ENCODE measurements at places on chromosomes 11 and 22.

- DNase-seq = no peak
These were observed 713 bp upstream of the ARL14EP start for GRCh38 chr11:30322191-30322590.

- DNase-seq = no peak
These were observed 41.9 kb downstream of the RTN4R start for GRCh38 chr22:20226077-20226716.

GRCh38 chr11:88398372-88398771 is 60.8 kb upstream of the CTSC start:
- no peak for DNase-seq

DNA sequence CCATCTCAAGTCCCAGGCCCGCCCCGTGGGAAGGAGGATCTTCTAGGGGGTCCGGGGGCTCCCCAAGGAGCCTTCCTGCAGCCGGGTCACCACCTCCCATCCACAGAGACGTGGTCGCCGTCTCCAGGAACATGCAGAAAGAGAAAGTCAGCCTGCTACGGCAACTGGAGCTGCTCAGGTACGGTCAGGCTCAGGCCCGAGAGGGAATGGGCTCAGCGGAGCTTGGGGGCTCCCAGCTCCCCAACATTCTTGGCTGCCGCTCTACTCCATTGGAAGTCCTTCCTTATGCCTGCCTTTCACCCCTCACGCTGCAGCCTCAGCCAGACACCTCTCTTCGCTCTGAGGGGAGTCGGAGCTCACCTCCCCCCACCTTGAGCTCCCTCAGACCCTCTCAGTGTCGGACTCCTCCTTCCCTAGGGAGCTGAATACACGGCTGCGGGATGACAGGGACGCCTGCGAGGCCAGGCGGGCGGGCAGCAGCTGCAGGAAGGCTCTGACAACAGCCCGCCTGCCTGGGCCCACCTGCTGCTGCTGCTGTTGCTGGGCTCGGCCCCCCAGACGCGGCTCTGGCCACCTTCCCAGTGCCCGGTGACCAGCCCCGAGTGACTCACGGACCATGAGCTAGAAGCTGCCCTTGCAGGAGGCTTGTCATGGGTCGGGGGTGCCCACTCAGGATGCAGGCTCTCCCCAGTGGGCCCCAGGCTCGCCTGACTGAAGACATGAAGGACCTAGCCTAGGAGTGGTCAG is 1.5 kb upstream of the CD151 start:
- DNase-seq = no peak

GRCh38 chr11:22879630-22880029 is 19.4 kb upstream of the CCDC179 start:
- no peak for DNase-seq

- no peak for DNase-seq
These were observed 102.8 kb downstream of the EXT2 start for GRCh38 chr11:44198146-44198724.

GRCh38 chr22:45775569-45776312 is 104.1 kb downstream of the ATXN10 start:
- DNase-seq = no peak

- peak; percentile 5 for DNase-seq
These were observed 2925.9 kb upstream of the OR11H1 start for GRCh38 chr22:12601870-12602779.

GRCh38 chr11:59822989-59823566 is 12.5 kb upstream of the MRPL16 start:
- no peak for DNase-seq

DNA sequence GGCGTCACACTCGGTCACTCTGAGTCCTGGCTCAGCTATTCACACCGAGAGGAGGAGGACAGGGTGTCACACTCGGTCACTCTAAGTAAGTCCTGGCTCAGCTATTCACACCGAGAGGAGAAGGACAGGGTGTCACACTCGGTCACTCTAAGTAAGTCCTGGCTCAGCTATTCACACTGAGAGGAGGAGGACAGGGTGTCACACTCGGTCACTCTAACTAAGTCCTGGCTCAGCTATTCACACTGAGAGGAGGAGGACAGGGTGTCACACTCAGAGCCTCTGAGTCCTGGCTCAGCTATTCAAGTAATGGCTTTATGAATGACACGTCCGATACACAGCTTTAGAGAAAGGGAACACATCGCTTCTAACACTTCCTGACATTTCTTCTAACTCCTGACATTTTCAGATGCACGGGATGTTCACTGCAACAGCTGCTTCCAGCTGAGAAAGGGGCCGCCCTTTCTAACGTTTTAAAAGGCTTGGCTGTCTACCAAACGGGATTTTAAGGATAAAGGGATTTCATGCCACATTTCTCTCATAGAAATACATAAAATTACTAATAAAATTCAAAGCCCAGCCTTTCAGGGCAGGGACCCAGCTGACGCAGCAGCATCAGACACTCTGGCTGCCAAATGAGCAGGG is 28.1 kb downstream of the DRD4 start:
- no peak for DNase-seq

DNA sequence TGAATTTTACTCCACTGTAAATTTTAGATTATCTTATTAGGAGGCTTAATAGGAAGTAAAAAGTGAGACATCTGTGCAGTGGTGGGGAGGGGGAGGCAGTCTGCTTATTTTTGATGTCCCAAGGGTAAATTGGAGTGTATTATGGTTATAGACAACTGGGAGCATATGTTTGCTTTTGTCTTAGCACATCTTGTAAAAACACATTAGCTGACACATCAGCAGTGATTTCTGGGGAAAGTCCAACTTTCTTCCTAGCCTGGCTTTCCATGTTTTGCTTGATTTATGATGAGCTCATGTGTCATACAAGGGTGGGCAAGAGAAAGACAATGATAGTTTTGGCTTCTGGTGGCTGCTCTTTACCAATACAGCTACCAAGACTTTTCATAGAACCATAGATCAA is 4.0 kb downstream of the ANO3 start:
- DNase-seq = no peak

GRCh38 chr22:49535126-49535525 is 292.5 kb downstream of the BRD1 start:
- DNase-seq = no peak

DNA sequence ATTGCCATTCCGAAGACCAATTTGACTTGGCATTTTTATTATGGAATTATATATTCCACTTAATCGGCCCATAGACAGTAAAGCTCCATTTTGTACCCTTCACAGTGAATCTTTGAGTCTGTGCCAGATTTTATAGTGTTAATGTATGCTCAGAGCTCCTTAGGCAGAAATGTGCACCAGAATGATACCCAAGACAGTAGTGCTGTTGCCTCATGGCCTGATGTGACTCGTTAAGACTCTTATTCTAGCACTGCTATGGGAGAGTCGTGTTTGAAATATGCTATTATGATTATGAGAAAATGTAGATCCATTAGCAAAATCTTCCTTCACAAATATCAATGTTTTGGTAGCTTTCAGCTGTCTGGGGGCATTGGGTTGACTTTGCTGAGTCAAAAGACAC is 209.8 kb upstream of the RAG2 start:
- DNase-seq = no peak

- no peak for DNase-seq
These were observed 57.2 kb downstream of the SBF1 start for GRCh38 chr22:50417411-50418210.

DNA sequence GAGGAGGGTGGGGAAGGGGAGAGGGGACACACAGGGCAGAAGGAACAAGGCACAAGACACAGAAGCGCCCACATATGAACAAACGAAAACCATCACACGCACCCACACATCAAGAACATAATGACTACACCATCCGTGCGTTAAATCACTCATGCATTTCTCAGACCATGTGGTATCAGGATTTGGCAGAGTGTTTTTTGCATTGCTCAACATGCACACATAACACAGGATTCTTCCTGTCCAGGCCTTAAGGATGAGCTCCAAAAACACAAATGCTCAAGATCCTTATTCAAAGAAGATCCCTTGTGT is 309.5 kb downstream of the CADM1 start:
- DNase-seq = no peak

- no peak for DNase-seq
These were observed 206.3 kb upstream of the BLID start for GRCh38 chr11:122322329-122322728.

DNA sequence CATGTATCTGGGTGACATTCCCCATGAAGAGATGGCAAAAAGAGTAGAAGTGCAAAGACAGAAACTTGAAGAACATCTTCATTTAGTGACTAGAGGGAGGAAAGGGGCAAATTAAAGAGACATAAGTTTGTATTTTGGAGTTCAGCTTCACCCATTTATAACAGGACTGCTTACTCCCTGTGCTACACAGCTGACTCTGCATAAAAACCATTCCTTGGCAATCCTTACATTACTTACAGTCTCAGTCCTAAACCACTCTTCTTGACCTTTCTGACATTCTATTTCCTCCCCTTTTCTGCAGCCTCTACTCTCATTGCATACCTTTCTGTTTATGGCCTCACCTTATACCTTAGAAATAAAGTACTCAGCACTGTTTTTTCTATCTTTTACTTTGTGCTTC is 6.8 kb upstream of the SERGEF start:
- no peak for DNase-seq

GRCh38 chr22:41526830-41527799 is 17.2 kb downstream of the POLR3H start:
- DNase-seq = peak; percentile 64

GRCh38 chr22:45888221-45889092 is 88.5 kb downstream of the WNT7B start:
- no peak for DNase-seq

DNA sequence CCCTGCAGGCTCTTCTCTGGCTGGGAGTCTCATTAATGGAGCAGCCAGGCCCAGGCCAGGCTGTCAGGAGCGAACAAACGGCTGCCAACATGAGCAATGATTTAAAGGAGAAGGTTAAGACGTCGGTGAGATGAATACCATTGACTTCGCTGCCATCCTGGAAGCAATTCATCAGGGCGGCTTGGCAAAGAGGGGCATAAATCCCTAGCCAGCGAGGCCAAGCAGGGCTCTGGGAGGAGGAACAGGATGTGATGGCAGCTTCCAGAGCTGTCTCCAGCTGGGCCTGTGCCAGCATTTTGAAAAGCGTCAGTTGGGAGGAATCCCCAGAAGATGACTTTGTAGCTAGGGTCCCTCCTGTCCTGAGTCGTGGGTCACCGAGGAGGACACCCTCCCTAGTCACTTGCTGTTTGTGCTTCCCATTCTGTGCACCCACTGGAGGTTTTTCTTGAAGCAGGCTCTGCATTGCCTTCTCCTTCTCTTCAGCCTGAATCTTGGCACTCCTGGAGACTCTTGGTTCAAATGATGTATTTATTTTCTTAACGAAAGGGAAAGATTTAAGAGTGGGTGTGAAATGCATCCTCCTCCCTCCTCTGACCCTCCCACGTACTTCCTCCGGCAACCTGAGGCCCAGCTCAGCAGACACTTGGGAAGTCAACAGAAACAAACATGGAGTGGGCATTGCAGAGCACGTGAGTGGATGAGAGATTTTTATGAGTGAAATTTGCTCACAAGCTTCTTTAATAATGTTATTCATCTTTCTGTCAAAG is 476.3 kb upstream of the CADM1 start:
- no peak for DNase-seq

DNA sequence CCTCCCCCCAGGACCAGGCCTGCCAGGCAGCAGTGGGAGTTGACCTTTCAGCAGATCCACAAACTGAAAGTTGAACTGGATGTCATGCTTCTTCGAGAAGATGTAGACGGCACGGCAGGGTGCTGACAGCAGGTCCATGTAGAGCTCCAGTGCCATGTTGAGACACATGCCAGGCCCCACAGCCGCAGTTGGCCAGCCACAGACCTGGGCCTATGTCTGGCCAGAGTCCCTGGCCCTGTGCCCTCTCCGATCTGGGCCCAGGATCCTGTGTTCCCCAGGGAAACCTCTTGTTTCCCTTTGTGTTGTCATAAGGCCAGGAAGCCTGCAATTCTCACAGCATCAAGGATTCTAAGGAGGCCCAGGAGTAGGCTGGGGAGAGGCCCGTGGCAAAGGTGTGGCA is at the start of gene GSTT4:
Gene GSTT4 (minus strand): TSS at position 253 of the 400 bp plus-strand sequence. CDS start 97 bp downstream, at position 156.
- no peak for DNase-seq

GRCh38 chr11:109945626-109946321 is 147.4 kb upstream of the ZC3H12C start:
- DNase-seq = no peak

GRCh38 chr11:122978299-122978620 is 3.4 kb downstream of the BSX start:
- no peak for DNase-seq

DNA sequence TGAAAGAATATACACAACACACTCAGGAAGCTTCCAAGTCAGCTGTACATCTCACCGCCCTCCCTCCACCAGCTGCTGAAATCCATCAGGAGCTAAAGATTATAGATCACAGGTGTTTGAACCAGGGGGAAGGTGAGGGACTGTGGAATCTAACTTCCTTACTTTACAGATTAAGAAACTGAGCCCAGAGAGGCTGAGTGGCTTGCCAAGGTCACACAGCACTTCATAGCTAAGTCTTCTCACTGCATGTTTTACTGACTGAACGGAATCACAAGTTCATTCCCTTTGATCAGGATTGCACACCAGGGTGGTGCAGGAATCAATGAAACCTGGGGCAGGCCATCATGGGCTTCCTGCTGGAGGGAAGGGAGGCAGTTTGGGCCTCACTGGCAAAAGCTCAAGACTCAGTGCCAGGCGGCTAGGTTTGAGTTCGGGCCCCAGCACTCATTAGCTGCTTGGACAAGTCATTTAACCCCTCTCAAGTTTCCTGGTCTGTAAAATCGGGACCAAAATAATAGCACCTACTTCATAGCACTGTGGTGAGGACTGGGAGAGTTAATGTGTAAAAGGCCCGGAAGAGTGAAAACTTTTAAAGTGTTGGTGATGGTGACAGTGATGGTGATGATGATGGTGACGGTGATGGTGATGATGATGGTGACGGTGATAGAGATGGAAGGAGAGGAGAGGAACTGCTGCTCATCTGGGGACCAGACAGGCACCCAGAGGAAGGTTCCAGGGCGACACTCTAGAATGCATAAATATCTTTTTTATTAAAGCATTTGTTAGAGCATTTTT is 8.2 kb downstream of the CD5 start:
- no peak for DNase-seq

DNA sequence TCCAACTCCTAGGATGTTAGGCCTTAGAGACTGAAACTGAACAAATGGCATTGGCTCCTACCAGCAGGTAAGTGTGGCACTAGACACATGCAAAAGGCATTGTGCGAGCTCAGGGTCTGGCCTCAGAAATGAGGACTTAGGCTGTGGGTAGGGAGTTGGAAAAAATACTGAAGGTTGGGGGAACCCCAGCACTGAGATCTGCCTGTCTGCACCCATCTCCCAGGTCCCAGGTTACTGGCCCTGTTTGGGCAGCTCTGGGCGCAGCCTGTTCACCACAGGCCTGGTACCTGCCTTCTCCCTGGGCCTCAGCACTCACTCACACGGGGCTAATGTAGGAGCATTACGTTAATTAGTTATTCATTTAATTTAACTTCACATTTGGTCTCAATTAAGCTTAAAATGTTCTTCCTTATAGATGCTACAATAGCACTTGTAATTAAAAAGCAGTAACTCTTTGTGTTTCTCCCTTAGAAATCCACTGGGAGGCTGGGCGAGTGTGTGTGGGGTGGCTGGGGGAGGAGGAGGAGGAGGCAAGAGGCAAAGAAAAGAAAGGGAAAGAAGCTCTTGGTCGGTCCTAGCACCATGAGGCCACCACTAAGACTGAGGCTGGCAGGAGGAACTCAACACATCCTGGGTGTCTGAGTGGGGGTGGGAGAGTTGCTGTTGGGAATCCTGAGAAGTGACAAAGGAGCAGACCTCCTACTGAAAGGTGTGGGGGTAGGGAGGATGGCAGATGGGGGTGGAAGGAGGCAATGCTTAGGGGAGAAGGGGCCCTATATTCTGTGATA is 19.4 kb downstream of the TMEM218 start:
- no peak for DNase-seq

- DNase-seq = no peak
These were observed 10.0 kb upstream of the SLC25A17 start for GRCh38 chr22:40829131-40829530.

Data from activated CD4-positive, alpha-beta T cell treated with anti-CD3 and anti-CD28 coated beads, Interleukin-2, amount 50 U/mL, for 4 hours (primary cell).